ENCODE measurements at places on chromosomes 7 and 10.

DNA sequence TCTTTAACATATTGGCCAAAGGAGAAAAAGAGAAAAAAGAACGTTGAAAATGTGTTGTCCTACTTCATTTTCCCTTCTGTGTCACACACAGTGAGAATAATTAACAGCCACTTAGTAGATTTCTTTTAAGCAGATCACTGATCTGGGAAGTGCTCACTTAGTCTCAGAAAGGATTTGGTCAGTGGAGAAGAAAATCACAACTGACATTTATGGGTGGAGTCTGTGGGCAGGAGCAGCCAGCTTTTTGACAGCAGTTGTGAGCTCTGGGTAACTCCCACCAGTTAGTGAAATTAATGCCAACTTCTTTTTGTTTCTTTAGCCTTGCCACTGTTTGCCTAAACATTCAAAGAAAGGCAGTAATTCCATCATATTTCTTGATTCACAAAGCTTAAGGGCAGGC, 49.7 kb downstream of the CDK14 start:
- DNase-seq = no peak

DNA sequence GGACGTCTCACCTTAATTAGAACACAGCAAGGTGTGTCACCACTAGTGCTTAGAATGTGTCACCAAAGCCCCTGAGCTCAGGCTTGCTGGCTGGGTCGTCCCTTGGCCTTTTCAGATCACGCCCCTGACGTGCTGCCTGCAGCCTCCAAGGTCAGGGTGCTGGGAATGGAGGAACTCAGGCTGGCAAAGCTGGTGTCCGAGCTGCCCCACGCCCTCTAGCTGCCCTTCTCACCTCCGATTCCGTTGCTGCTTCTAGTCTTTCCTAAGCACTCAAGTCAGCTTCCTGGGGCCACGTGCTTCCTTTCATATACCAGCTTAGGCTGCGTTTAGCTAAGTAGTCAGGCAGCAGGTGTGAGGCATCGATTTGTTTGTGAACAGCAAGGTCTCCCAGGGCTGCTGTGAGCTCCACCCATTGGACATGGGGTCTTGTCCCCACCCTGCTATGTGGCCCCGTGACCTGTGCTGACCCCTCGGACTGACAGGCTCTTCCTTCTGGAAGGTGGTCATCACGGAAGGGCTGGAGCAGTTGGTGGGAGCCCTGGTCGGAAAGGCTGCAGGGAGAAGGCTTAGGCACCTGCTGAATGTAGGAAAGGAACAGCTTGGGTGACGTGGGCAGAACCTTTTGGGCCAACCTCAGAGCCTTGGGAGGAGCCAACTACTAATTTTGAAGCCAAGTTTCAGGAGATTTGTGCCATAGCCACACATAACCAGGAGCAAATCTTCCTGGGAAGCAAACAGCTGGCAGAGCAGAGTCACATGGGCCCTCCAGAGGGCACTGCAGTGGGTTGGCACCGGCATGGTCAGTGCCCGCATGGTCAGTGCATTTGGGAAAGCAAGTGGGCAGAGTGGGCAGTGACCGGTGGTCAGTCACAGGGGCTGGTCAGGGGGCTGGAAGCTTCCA, 28.8 kb downstream of the VIPR2 start:
- no peak for DNase-seq

DNA sequence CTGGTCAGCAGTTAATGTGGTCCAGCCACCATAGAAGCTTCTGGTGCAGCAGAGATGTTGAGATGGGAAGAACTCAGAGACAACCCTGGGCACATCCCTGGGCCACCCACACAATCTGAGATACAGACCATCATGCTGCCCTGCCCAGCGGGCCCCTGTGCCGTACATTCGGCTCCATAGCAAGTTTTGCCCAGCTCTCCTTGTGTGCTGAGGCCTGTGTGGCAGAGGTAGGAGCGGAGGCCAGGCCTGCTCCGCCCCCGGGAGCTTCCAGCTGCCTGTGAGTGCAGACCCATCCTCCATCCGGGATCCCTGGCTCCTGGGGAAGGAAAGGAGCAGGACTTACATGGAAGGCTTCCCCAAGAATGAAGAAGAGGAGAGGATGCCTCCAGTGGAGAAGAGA, 140.3 kb downstream of the NEURL1 start:
- no peak for DNase-seq

DNA sequence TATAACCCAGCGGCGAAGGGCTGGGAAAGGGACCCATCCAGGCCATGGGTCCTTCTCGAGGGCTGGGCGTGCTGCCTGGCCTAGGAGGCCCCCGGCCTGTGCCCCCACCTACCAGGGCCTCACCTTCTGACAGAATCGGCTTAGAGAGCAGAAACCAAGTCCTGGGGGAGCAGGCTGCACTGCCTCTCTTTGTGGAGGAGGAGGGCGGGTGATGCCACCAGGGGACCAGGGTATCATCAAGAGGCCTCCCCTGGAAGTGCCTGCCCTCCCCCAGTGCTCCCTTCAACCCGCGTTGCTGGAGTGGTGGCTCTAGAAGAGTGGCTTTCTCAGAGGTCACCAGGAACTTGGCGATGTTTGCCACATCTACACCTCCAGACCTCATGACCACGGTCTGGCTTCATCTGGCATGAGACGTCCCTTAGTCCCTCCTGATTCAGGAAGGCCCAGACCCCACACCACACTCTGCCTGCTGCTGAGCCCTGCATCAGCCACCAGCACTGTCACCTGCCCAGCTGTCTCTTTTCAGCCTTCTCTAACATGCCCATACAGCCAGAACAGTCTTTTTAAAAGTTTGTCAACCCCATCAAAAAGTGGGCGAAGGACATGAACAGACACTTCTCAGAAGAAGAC, 31.9 kb downstream of the FKBP6 start:
- no peak for DNase-seq

DNA sequence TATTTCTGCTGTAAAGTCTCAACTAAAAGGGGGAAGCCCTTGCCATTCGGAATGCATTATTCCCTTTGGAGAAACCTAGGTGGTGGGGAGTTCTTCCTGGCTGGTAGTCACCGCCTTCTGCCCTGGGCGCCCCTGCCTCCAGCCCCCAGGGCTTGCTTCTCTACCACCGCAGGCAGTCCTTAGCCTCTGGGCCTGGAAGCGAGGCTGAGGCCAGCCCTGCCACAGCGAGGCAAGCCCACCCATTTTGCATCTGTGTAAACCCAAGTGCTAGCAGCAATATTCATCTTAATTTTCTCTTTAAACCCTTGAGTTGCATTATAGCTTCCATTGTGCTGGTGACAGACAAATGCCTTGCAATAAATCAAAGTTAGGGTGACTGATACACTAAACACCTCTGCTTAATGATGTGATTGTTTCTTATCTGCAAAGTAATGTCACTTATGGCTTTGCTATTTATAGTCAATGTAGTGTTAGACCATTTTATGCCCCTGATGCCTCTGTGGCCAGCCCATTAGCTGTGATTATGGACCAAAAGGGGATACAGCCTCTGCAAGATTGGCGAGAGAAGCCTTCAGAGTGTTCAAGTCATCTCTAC, 26.2 kb upstream of the MGMT start:
- no peak for DNase-seq

DNA sequence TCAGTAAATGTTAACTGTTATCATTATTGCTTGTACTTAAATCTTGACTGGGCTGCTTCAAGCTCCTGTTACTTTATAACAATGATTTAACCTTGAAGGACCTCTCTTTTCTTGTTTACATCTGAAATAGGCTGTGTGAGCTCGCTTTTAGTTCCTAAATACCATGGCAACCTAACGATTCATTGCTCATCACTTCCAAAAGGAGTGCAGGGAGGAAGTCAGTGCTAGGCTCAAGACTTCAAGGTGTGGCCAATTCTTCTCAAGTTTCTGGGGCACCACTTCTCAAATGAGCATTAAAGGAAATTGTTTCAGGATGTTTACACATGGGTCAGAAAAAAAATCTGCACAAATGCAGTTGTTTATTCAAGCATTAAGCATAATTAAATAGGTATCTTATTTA, 284.2 kb downstream of the MTERF1 start:
- DNase-seq = peak; percentile 36

DNA sequence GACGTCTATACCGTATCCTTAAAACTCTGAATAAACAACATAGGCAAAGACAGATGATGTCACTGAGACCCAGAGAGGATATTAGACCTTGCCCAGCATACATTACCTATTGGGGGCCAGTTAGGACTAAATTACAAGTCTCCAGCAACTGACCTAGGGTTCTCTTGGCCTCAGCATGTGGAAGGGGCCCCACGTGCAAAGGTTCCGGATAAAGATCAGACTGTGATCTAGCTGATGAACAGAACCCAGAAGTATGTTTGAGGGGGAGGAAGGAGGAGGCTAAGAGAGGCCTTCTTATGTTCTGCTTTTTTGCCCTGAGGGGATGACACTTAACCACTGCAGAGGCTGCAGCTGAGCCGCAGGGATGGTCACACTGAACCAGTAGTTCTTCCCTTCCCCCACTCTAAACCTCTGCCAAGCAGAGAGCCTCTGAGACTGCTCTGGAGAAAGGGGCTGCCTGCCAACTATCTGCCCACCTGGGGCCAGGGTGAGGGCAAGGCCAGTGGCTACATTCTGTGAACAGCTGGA, 24.0 kb upstream of the KMT2C start:
- DNase-seq = peak; percentile 19

DNA sequence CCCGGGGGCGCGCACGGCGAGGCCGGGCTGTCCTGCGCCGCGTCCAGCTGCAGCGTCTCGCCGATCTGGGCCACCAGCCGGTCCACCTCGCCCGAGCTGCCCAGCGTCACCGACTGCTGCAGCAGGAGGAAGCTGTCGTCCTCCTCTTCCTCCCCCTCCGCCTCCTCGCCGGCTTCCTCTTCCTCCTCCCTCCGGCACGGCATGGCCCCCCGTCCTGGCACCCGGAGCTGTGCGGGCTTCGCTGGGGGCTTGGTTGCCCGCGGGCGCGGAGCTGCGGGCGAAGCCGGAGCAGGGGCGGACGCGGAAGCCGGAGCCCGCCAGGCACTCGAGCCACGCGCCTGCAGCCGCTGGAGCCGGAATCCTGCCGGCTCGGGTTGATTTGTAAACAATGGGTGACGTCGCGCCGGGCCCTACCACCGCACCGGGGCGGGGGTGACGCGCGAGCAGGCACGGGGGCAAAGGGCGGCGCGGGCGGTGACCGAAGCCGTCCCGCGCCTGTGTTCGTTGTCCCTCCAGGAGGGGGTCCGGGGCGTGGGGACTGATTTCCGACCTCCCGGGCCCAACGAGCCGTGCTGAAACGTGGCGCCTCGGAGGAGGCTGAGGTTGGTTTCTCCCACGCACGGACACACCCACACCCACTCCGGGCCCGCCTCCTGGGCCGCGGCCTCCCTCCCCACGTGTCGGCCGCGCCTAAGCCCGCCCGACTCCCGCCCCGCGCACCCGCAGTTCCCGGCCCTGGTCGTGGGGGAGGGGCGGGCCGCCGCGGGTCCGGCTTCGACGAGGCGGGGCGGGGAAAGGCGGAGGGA, at the start of gene FRAT2:
Gene FRAT2 (minus strand): TSS at position 360 of the 806 bp plus-strand sequence. CDS start 157 bp downstream, at position 203.
- DNase-seq = no peak

DNA sequence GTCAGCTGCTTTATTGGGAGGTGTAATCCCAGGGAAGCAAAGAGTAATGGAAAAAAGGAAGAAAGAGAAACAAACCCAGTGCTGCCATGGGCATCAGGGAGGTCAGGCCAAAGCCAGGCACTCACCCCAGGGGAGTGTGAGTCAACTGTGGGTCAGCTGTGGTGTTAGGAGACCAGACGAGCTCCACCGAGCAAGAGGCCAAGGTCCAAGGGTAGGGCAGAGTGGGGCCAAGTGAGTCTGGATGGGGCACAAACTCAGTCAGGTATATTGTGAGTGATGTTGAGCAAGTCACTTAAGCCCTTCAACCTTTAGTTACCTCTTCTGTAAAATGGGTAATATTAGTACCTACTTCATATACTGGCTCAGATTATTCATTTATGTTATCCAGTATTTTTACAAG, 30.4 kb upstream of the CDK13 start:
- no peak for DNase-seq

GRCh38 chr10:11285171-11285570, 267.5 kb downstream of the CELF2 start:
- DNase-seq = no peak

DNA sequence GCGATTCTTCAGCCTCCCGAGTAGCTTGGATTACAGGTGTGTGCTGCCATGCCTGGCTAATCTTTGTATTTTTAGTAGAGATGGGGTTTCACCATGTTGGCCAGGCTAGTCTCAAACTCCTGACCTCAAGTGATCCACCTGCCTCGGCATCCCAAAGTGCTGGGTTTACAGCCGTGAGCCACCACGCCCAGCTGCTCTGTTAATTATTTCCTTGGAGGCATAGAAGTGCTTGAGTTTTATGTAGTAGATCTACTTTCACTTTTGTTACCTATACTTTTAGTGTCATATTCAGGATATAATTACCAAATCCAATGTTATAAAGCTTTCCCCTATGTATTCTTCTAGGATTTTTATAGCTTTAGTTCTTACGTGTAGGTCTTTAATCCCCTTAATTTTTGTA, 1093.0 kb downstream of the GATA3 start:
- no peak for DNase-seq

GRCh38 chr10:16788125-16788524, 29.1 kb downstream of the RSU1 start:
- no peak for DNase-seq

GRCh38 chr7:112533591-112533990, 52.8 kb downstream of the LSMEM1 start:
- no peak for DNase-seq

GRCh38 chr10:48882881-48883280, 56.8 kb downstream of the LRRC18 start:
- no peak for DNase-seq

- DNase-seq = no peak
Observed at GRCh38 chr7:122543891-122544290, 155.0 kb downstream of the RNF133 start.

DNA sequence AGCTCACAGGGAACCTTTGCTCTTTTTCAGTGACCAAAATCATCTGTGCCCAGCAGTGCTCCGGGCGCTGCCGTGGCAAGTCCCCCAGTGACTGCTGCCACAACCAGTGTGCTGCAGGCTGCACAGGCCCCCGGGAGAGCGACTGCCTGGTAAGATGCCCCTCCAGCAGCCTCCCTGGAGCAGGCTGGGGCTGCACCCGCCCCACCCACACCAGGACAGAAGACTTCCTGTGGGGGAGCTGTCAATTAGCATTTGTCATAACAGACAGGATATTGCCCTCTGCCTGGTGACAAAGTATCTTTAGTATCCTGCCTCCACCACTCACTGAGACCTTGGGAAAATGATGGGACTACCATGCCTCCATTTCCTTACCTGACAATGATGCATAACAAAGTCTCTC, 133.7 kb downstream of the EGFR start:
- DNase-seq = no peak

DNA sequence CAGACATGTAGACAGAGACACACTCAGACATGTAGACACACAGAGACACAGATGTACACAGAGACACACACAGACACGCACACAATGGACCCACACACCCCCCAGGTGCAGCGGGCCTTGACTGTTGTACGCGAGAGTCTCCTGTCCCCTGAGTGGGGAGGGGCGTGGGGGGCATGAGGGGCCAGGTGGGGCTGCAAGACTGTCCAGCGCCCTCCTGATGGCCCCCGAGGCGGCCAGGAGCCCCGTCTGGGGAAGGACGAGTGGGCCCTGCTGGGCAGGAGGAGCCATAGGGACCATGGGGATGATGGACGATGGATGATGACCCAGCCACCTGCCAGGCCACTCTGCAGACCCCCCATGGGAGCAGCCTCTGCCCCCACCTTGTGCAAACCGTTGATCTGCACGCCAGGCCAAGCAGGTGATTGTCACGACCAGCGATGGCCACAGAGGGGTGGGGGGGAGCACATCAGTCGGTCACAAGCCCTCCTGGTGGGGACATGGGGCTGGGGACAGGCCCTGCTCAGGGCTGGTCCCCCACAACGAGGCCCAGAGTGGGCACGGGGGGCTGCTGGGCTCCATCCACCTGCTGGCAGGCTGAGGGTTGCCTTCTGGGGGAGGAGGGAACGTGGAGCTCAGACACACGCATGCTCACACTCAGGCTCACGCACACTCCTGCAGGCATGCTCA, 11.6 kb downstream of the VENTX start:
- no peak for DNase-seq
